ENCODE measurements at places on chromosomes 7 and 10.

GRCh38 chr7:12713625-12714378, 26.4 kb downstream of the ARL4A start:
- DNase-seq, result no peak

DNA sequence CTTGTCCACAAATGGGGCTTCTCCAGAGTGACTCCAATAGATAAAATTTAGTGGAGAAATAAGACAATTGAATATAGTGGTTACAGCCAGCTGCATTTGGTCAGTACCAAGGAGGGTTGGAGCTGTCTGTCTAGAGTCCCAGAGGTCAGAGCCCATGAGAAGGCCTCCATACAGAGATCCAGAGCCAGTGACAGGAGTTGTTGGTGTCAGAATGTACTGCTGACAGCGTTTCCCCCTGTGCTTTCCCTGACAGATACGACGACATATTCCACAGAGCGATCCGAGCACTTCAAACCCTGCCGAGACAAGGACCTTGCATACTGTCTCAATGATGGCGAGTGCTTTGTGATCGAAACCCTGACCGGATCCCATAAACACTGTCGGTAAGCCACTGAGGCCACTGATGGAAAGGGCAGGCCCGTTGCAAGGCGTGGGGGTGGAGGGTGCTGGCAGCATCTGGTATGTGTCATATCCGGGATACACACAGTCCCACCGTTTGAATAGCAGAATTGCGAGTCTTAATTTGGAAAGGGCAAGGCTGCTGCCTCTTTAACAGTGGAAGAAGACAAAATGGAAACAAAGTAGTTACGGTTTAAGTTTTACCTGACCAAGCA, 483.6 kb downstream of the NRG3 start:
- DNase-seq, result no peak

- no peak for DNase-seq
These were observed 263.7 kb downstream of the SORCS3 start for GRCh38 chr10:104904753-104905323.

GRCh38 chr10:129879655-129880054, 84.4 kb downstream of the EBF3 start:
- no peak for DNase-seq

DNA sequence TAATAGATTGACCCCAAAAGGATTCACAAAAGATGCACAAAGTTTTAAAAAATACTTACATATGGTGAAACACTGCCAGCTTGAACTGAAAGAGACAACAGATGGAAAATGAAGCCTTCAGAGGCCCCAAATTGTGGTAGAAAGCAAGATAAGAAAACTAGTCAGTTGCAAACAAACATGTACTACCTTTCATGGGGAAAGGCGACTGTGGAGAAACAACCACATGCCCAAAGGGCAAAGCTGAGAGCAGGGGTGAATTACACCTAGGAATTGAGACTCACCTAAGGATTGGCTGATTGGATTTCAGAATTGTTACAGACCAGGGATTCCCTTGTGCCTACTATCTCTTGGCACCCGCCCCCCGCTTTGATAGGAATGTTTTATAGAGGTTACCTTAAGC, 13.1 kb downstream of the EPC1 start:
- DNase-seq, result no peak

GRCh38 chr10:126872768-126873167, 32.5 kb upstream of the DOCK1 start:
- no peak for DNase-seq

DNA sequence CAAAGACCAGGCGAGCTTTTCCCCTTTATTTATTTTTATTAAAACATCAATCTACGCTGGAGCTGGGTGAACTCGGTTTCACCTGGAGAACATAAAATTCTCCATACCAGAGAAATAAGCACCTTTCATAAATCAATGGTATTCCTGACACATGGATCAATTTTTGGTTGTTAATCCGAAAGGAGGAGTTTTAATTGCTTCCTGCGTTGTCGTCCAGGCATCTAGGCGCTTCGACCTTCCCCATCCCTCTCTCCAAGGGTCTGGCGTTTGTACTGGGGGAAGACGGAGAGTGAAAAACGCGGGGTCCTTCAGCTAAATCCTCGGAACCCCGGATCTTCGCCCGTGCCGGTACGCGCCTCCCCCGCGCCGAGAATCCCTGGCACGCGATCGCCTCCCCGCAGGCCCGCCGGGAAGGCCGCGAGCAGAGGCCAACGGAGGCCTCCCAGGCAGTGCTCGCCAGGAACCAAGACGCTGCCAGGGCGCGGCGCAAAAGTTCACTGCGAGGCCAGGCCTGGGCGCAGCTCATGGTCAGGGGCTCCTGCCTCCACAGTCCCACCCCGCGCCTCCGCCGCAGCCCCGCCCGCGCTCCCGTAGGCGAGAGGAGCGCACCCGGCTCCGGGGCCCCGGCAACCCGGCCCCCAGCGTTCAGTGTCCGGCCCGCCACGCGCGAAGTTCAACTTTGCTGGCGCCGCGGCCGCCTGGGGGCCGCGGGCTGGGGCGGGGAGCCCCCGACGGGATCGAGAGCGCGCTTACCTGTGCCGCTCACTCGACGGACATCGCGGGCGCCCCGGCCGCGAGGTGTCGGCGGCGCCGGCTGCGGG, 8.3 kb upstream of the EBF3 start:
- DNase-seq, result no peak

DNA sequence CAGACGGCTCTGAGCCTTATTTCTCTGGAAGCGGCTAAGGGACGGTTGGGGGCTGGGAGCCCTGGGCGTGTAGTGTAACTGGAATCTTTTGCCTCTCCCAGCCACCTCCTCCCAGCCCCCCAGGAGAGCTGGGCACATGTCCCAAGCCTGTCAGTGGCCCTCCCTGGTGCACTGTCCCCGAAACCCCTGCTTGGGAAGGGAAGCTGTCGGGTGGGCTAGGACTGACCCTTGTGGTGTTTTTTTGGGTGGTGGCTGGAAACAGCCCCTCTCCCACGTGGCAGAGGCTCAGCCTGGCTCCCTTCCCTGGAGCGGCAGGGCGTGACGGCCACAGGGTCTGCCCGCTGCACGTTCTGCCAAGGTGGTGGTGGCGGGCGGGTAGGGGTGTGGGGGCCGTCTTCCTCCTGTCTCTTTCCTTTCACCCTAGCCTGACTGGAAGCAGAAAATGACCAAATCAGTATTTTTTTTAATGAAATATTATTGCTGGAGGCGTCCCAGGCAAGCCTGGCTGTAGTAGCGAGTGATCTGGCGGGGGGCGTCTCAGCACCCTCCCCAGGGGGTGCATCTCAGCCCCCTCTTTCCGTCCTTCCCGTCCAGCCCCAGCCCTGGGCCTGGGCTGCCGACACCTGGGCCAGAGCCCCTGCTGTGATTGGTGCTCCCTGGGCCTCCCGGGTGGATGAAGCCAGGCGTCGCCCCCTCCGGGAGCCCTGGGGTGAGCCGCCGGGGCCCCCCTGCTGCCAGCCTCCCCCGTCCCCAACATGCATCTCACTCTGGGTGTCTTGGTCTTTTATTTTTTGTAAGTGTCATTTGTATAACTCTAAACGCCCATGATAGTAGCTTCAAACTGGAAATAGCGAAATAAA, 175.5 kb downstream of the RNF216 start:
- no peak for DNase-seq

DNA sequence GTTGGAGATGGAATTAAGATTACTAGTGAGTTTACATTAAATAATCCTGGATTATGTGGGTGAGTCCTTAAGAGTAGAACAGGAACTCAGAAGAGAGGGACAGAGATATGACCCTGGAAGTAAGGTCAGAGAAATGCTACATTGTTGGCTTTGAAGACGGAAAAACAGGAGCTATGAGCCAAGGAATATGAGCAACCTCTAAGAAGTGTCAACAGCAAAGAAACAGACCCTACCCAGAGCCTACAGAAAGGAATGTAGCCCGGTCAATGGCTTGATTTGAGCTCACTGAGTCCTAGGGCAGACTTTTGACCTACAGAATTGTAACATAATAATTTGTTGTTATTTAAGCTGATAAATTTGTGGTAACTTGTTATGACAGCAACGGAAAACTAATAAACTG, 304.9 kb downstream of the IPMK start:
- DNase-seq, result no peak

GRCh38 chr7:134893920-134894319, 92.4 kb upstream of the AGBL3 start:
- DNase-seq, result no peak

GRCh38 chr10:64196638-64197315, 675.6 kb downstream of the REEP3 start:
- no peak for DNase-seq

GRCh38 chr10:73083221-73083620, 13.4 kb downstream of the P4HA1 start:
- no peak for DNase-seq

DNA sequence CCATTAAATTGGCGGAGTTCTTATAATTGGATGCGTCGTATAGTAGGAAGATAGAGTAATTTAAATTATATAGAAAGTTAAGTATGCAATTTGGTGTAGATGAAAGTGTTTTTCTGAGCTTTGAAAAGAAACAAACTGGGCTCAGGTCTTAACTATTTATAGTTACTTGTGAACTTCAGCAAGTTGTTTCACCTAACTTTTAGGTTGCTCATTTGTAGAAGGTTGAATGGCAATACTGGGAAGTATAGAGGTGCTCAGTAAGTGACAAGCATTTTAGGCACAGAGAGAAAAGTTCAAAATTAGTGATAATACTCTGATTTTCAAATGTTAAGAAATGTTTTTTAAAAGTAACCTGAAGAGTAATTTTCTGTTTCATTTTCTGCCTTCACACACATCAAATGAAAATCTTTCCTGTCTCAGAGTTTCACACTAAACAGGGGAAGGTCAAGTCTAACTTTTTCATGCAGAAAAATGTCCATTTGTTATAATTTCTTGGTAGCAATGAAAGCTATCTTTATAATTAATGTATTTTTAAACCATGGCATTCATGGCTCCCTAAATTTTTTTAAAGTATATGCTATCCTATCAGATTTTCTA, 146.5 kb downstream of the PHF14 start:
- DNase-seq, result no peak

DNA sequence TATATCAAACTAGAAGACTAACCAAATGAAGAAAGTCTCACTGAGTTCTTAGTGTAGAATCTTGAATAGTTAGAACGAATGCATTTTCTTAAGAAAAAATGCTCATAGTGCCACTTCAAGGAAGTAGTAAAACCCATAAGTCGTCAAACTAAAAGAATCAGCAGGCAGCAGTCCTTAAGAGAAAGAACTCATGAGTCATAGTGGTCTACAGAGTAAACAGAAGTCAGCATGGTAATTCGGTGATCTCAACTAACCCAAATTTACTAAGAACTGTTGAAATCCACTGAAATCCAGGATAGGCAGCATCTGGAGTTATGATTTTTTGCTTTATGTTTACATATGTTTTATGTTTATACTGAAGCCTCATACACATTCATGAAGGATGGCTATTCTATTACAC, 256.2 kb downstream of the LHFPL3 start:
- DNase-seq, result no peak

- no peak for DNase-seq
These were observed 108.5 kb downstream of the TCERG1L start for GRCh38 chr10:131202990-131203389.

DNA sequence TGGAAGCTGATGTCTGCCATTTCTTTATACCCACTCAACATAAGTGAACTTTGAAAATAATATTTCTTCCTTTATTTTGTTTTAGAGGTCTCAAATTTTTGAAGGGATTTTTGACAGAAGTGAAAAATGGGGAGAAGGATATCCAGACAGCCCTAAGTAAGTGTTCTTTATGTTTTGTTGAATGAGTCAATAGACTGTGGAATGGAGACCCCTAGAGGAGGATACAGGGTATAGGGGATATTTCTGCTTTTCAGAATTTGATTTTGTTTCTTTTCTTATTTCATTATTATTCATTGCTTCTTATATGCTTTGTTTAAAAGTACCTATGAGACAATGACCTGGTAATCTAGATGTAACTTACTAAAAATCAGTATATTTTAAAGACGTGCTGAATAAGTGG, 34.4 kb downstream of the PLEKHA8 start:
- peak; percentile 20 for DNase-seq

GRCh38 chr10:118783776-118784545, 29.2 kb upstream of the CACUL1 start:
- no peak for DNase-seq

GRCh38 chr10:1214882-1215540, 158.8 kb downstream of the WDR37 start:
- no peak for DNase-seq

- DNase-seq, result peak; percentile 29
These were observed 2.2 kb downstream of the CFAP46 start for GRCh38 chr10:132939957-132940790.

GRCh38 chr10:124689911-124690498, 54.2 kb downstream of the FAM53B start:
- DNase-seq, result no peak

All from CD4-positive, alpha-beta T cell treated with Interleukin-2 at 100 ng/mL for 4 hours (primary cell).